CD4-positive, alpha-beta T cell treated with Interleukin-15 for 1 hour (primary cell): ENCODE measurements at places on chromosomes 3 and 15.
A peak's percentile ranks its signal among the peaks of the same experiment; 100 is the strongest.

- DNase-seq = no peak
Measured at GRCh38 chr3:123536153-123536895, 48.5 kb downstream of the HACD2 start.

- DNase-seq = no peak
Measured at GRCh38 chr3:151383956-151384355, 597 bp downstream of the P2RY12 start.

DNA sequence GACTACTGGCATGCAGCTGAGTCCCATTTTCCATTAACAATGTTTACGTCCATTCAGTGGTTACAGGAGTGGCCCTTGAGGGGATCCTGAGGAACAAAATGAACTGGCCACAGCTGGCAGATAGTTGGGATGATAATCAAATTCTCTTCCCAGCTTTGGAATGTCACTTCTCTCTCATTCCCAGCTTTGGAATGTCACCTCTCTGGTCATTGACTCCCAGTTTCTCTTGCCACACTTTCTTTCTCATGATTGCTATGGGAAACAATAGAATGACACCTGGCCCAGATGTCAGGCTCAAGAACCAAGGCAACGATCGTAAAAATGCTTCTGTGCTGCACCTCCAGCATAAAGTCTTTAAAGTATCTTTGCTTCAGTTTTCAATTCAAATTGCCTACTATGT lies 34.0 kb downstream of the ATP13A4 start:
- no peak for DNase-seq

GRCh38 chr3:115092220-115092791 lies 54.8 kb downstream of the ZBTB20 start:
- peak; percentile 52 for DNase-seq

DNA sequence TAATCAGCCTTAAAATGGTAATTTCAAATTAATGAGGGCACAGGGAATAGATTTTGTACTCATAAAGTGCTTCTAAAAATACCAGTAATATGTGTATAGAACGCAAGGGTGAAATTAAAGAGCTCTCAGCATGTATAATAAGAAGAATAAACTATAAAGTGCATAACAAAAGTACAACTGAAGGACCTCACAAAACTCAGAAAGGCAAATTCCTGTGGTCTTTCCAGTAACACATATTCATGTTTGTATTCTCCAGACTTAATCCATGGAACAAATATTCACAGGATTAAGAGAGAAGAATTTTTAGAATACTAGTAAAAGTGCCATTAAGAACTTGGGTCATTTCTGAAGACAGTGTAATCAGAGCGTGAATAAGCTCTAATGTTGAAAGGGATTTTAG lies 646.3 kb downstream of the CADM2 start:
- no peak for DNase-seq

- no peak for DNase-seq
Measured at GRCh38 chr15:69096196-69096595, 64.2 kb upstream of the GLCE start.
